ENCODE measurements at places on chromosomes 3 and 15.

GRCh38 chr3:25572919-25573385 is 91.8 kb downstream of the TOP2B start:
- no peak for DNase-seq

GRCh38 chr3:192890347-192891335 is 27.0 kb downstream of the MB21D2 start:
- DNase-seq, result no peak

DNA sequence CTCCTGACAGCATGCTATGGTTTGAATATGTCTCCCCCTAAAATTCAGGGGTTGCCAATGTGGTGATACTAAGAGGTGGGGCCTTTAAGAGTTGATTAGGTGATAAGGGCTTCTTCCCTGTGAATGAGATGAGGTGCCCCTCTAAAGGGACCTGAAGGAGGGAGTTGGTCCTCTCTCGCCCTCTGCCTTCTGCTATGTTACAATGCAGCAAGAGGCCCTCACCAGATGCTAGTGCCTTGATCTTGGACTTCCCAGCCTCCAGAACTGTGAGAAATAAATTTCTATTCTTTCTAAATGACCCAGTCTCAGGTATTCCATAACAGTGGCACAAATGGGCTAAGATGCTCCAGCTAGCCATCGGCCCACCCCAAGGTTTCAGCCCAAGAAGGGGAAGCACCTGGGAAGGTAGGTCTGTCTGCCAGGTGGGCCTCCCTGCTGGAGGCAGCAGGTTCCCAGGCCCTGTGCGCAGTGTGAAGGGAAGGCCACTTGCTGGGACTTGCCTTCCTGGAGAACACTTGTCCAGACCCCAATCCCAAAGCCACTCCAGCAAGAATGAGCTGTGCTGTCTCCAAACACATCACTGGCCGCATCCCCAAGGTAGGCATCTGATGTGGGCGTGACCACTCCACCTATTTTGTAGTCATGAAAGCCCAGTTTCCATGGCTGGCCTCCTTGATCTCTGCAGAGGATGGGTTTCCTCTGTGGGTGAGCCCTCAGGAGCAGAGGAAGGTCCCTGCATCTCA is 9.0 kb downstream of the TGM4 start:
- no peak for DNase-seq

GRCh38 chr3:138469874-138470273 is 35.5 kb downstream of the ESYT3 start:
- no peak for DNase-seq

DNA sequence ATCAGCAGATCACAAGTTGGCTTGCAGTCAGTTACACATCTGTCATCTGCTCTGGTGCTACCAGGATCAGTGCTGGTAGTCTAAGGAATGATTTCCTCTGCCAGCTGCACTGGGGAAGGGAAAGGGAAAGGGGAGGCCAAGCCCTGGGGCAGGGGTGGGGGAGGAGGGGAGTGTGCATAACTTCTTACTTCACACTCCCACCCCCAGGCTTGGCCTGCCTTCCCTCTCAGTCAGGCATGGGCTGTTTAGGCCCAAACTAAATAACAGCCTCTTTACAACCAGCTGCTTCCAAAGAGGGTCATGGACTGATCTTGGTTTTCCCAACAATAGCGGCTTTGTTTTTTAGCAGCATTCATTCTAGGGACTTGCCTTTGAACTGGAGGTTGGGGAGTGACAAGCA is 86.1 kb upstream of the PSMD6 start:
- DNase-seq, result no peak

Measured in CD4-positive, alpha-beta T cell treated with Interleukin-10 for 1 hour (primary cell).